ENCODE measurements at places on chromosomes 2 and 18.

DNA sequence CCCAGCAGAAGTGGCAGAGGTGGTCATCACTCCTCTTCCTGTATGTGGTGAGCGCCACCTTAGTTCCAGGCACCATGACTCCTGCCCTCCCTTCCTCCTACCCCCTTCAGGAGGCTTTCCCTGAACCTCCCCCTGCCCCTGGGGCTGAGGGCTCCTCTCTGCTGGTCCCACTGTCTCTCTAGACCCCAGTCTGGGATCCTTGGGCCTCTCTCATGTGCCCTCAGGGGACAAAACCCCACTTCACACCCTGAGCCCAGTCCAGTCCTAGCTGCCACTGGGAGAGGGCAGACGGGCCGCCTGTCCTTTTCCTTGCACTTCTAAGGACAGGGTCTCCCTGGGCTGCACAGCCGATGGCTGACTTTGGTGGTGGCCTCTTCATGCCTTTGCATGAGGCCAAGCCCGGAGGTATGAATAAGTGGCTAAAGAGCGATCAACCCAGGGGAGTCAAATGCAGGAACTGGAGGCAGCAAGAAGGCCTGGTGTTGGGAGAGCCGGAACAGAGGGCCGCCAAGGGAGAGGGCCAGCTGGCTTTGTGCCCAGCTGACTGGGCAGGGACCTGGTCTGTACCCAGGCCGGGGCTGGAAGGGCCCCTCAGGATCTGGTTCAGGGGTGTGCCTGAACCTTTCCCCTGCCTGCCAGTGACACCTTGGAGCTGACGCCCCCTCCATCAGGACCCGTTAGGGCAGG is 29.5 kb downstream of the GLI2 start:
- no peak for DNase-seq

GRCh38 chr18:2111456-2111855 is 459.8 kb downstream of the METTL4 start:
- peak; percentile 26 for DNase-seq

GRCh38 chr18:23824669-23825068 is 135.4 kb downstream of the LAMA3 start:
- DNase-seq: peak; percentile 62

GRCh38 chr2:179107737-179108136 is 57.8 kb upstream of the CCDC141 start:
- DNase-seq: peak; percentile 52

- DNase-seq: no peak
These were observed 55.7 kb downstream of the RTP5 start for GRCh38 chr2:241925277-241925676.

DNA sequence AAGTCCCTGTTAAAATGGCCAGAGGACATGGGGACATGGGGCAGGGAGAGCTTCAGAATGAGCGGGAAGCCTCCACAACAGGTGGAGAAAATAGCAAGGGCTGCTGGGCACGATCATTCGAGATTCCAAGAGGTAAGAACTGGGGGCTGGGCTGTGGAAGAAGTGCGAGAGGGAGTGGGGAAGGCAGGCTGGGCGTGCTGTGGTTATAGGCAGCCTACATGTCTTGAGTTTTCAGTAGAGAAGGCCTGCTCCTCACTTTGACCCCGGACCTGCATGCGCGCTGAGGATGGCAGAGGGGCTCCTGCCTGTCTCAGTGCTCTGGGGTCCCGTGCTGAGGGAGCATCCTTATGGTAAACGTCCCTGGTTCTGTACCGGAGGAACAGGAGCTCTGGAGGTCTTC is 115.5 kb downstream of the AGAP1 start:
- no peak for DNase-seq

- DNase-seq: no peak
These were observed 426.4 kb upstream of the ID2 start for GRCh38 chr2:8255448-8255800.

GRCh38 chr2:88671786-88672427 is 19.6 kb upstream of the RPIA start:
- peak; percentile 67 for DNase-seq

GRCh38 chr2:40353231-40353630 is 98.7 kb downstream of the SLC8A1 start:
- DNase-seq: no peak

DNA sequence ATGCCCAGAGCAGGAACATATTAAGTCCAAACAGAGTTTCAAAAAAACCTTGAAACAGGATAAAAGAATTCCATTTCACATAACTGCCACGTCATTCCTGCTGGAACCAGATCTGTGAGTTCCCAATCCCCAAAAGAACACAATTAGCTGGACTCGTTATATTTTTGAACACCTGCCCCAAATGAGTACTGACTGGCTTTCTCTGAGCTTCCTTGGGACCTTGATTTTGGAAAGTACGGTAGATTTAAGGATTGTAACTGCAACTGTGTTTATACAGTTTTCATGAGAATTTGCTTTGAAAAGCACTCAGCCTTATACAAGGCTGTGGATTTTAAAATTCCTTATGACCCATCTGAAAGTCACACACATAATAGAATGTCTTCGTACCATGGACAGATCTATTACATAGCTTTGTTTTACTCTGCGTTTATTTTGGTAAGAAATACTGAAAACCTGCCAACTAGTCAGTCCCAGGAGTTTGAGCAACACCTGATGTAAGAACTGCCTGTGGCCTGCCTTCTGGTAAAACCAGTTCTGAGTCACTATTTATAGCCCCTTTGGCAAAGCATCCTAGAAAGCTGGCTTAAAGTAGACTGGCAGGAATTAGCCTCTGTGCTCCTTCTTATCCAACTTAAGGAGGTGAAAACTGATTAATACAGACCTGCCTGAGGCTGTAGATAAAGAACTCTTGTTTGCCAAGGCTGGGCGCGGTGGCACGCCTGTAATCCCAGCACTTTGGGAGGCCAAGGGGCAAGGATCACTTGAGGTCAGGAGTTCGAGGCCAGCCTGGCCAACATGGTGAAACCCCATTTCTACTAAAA is 48.1 kb downstream of the MERTK start:
- DNase-seq: peak; percentile 14

All from RCC 7860 (cell line).